Right renal pelvis (tissue), 4 donors: ENCODE measurements at places on chromosomes 6 and 20.

- DNase-seq, result no peak
These were observed 30.3 kb downstream of the UTRN start for GRCh38 chr6:144315226-144315980.

DNA sequence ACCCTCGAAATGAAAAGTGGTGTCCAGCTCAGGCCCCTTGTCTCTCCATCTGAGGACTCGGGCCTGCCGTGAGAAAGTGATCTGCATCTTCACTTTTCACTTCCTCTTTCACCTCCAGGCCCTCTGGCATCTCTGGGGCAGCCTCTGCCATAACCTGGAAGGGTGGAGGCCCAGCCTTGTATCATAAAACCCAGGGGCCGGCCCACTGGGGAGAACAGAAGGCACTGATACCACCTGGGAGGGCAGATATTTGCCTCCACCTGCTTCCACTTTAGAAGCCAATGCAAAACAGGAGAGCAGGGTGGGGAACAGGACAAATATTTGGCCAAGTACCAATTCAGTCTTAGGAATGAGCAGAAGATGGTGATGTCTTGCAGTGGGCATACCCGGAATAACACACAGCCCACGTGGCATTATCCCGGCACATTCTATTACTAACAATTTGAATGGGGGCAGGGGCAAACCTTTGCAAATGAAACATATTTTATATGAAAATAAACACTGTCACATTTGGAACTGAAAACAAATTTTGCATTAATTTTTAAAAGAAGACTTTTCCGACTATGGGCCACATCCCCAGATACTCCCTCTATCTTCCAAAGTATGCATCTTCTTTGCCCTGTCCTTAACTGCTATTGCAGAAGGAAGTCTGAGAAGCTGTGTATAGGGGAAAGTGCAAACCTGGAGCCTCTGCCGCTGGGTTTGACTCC, 69.2 kb upstream of the TBC1D7 start:
- no peak for DNase-seq

DNA sequence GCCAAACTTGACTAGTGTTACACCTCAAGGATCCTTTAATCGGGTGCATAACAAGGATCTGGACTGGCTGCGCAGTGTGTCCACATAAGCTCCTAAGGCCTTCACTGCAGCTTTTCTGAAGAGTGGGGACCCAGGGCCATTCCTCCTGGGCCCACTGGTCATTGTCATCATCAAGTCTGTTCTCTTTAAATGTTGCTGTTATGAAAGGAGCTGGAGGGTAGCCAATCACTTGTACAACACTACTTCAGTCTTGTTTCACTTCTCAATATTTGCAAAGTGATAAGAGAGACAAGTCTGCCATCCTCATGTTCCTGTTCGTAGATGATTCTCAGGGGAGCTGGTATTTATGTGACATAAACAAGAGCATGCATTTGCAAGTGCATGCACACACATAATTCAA, 149.8 kb downstream of the SYNDIG1 start:
- no peak for DNase-seq

DNA sequence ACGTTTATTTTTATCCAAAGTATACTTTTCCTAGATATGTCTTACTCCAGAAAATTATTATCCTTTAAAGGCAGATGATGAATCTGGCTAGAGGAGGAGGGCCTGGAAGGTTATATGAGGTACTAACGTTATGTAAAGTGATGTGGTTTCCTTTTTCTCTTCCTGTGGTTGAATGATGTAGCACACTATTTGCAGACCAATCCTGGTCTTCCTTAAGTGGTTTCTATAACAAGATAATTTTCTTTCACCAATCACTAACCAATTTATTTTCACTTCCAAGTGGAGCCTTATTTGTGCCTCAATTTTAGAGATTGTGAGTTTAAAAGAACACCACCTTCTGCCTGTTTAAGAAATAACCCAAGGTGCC, 154.6 kb upstream of the SOX4 start:
- no peak for DNase-seq

- DNase-seq, result no peak
These were observed 38.4 kb upstream of the CCDC167 start for GRCh38 chr6:37538107-37538506.

GRCh38 chr20:59047938-59048680, 5.5 kb upstream of the PRELID3B start:
- no peak for DNase-seq

DNA sequence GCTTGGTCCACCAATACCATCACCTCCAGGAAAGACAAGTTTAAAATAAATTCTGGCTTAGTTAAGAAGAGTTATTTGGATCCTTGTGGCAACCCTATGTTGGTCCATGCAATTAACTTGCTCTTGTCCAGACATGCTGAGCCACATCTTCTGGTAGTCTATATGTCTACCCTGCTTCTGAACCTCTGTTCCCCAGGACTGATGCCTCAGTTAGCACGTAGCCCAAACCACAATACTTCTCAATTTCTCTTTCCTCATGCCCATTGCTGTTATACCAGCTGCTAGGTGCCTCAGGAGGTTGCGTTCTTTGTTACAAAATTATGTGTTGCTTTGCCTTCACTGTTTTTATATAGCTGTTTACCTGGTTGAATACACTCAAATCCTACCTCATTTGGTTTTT, 116.4 kb upstream of the KCNQ5 start:
- DNase-seq, result no peak

DNA sequence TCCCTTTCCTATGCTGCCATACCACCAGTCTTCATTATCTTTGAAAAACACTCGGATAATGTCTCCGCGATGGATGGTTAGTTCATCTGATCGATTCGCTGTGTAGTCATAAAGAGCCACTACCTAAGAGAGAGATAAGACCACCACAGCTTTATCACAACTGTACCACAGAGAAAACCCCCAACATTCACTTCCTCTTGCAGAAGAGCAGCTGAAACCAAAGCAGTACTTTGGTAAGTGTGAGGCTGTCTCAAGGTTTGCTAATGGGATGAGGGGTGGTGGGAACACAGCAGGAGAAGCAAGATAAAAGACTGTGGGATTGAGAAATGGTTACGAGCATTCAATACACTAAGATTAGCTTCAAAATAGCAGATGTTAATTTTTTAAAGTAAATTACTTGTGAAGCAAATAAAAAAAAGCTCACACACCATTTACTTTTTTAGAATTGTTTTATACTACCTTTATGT, 142.1 kb downstream of the MYB start:
- DNase-seq, result no peak

DNA sequence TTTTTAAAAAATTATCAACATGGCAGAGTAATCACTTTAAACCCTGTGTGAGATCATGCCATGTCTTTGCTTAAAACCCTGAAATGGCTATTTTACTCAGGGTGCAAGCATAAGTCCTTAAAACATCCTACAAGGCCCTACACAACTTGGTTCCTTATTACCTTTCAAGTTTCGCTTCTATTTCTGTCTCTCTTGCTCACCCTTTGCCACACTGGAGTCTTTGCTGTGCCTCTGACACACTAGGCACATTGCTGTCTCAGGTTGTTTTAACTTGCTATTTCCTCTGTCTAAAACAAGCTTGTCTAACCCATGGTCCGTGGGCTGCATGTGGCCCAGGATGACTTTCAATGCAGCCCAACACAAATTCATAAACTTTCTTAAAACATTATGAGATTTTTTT, 55.6 kb downstream of the KIAA0408 start:
- no peak for DNase-seq

DNA sequence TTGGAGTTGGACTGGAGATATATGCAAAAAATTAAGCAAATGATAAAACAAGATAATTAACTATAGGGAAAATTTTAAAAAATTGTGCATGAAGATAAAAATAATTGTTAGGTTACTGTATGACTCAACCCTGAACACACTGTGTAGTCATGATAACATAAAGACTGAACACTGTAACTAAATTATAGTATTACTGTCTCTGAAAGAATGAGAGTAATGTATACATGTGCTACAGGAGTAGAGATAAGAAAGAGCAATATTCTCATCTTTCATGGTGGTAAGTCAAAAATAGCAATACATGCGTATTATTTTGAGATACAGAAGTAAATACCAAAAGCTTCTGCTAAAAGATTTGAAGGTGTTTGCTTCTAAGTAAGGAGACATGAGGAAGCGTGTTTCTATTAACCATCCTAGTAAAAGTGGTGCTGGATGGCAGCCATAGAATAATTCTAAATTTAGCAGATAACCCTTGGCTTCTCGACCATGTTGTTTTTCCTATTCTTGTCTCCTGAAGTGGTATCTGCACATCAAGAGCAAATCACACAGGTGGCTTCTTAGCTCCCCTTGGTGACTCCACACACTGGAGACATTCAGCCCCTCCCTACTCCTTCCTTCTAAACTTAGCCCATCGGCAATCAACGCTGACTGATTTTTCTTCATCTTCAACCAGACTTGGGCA, 390.6 kb upstream of the PLCB4 start:
- no peak for DNase-seq

DNA sequence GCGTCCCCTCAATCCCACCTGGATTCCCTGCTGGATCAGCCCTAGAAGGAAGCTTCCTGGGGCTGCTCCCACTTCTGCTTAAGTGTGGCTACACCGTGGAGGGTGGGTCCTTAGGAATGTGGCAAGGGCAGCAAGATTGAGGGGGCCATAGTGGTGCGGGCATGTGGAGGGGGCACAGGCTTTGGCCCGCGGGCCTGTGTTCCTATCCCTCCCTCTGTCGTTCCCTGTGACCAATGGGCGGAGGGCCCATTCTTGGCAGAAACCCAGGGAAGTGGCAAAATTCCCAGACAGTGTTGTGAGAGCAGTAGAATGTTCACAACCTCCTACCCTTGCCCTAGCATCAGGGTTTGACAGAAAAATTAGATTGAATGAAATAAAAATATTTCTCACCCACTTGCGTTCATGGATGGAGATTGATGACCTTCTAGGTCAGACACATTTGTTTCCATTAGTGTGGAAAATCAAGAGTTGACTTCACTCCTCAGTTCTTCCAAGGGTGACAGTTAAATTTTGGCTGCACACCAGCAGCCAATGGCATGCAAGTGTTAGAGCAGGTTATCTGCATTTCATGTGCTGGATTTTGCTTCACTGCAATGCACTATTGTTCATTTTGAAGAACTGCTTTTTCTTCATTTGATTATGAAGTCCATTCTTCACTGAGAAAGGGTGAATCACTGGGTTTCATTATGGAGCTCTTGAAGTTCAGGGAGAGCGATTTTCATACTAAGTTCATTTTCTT, 49.3 kb upstream of the AHI1 start:
- no peak for DNase-seq

GRCh38 chr6:150118627-150119026, 24.2 kb upstream of the PPP1R14C start:
- DNase-seq, result no peak

DNA sequence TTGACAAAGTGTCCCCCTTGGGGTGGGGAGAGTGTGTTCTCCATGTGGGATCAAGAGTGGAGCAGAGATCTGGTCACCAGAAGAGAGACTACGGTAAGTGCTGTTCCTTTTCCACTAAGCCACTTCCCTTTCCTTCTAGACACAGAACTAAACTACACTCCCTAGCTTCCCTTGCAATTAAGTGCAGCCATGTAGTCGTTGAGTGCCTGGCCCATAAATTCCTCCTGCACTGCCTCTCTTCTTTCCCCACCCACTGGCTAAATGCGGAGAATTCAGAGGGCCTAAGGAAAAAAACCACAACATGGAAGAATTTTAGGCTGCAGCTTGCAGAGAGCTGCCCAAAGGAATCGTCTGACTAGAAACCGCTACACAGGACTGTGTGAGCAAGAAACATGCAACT, 1.5 kb downstream of the WDR27 start:
- DNase-seq, result no peak

DNA sequence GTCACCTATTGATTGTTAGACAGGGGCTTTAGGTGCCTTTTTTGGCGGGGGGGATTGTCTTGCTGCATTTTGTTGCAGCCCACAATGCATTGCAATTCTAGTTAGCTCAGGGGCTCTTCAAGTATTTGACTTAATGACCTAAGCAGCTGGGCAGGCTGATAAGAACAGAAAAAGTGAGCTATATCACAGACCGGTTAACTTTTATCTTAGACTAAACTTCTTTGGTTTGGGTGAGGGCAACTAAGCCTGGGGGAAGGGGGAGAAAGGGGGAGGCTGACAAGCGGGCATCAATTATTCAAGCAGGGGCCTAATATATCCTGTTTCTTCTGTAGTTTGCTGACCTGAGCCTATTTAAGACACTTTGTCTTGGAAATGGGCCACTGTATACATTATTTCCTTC, 66.0 kb upstream of the GPR6 start:
- DNase-seq, result no peak

- DNase-seq, result no peak
These were observed 23.4 kb downstream of the SLC17A5 start for GRCh38 chr6:73630401-73630800.

- no peak for DNase-seq
These were observed 821 bp downstream of the DHX35 start for GRCh38 chr20:38962928-38963401.

DNA sequence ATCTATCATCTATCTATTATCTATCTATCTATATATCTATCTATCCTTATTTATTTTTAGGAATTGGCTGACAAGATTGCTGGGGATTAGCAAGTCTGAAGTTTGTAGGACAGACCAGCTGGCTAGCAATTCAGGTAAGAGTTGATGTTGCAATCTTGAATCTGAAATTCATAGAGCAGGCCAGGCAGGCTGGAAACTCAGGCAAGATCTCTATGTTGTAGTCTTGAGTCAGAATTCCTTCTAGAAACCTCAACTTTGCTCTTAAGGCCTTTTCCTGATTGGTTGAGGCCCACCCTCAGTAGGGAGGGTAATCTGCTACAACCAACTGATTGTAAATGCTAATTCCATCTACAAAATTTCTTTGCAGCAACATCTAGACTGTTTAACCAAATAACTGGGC, 19.2 kb downstream of the MAPK13 start:
- DNase-seq, result no peak

DNA sequence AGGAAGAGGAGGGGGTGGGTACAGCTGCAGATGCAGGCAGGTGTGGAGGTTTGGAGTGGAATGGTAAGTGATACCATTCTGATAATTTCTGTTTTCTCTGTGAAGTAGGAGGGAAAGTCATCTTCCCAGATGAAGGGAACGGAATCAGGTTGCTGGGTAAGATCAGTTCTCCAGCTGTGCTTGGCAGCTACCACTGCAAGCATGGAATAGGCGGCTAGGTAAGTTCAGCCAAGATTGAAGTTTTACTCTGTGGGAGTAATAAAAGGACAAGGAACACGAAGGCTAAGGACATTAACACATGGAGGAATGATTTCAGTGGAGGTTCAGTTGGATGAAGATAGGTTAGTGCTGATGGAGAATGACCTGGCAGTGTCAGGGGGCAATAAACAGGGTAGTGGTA, 128.3 kb downstream of the CARMIL1 start:
- no peak for DNase-seq

DNA sequence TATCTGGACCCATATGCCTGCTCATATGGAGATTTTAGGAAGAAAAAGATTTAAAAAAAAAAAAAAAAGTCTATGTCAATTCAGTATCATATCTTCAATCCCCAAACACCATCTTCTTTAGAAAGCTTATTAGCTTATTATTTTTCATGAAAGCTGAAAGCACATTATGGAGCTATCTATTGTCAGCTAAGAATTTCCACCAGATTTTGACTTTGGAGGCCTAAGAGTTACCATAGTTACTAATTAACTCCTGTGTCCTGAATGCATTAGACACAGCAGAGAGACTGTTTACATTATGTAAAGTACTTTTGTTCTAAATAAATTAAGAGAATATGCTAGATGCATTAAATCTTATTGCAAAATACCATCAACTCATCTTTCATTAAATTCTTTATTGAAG, 255.5 kb upstream of the NRSN1 start:
- no peak for DNase-seq
